ENCODE measurements at places on chromosomes 16 and 17.
A peak's percentile ranks its signal among the peaks of the same experiment; 100 is the strongest.

- no peak for DNase-seq
Measured at GRCh38 chr16:27789150-27789549, 239.2 kb downstream of the KATNIP start.

- no peak for DNase-seq
Measured at GRCh38 chr16:930511-930910, 40.3 kb downstream of the LMF1 start.

DNA sequence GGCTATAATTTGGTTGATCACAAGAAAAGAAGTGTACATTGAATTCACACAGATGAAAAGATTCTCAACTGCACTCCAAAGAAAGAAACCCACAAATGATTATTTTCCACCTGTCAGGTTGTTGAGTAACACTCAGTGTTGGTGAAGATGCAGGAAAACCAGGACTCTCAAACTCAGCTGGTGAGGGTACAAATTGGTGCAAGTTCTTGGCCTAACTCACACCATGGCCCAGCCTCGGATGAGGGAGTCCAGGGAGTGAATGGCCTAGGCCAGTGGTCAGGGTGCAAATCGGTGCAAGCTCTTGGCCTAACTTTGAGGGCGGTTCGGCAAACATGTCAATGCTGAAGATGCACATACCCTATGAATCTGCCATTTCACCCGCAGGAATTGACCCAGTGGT, 8.6 kb downstream of the SCNN1B start:
- DNase-seq = no peak

DNA sequence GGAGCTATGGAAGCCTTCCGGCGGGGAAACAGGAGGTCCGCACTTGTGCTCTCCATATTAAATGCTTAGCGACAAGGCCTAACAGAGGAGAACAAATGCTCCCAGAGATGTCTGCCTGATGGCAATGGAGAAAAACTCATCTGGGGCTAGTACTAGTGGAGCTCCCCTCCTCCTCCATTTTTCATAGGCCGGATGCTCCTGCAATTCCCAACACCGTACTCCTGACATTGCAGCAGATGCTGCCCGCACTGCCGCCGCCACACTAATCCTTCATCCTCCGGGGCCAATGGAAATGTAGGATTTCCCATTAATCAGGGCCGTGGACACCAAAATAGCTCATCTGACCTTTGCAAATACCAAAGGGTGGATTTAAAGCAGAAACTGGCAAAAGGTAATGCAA, 27.5 kb downstream of the TOM1L2 start:
- no peak for DNase-seq

- DNase-seq = no peak
Measured at GRCh38 chr17:11996722-11997146, 541 bp downstream of the ZNF18 start.

GRCh38 chr16:84175350-84176081, 11.3 kb downstream of the TAF1C start:
- no peak for DNase-seq

DNA sequence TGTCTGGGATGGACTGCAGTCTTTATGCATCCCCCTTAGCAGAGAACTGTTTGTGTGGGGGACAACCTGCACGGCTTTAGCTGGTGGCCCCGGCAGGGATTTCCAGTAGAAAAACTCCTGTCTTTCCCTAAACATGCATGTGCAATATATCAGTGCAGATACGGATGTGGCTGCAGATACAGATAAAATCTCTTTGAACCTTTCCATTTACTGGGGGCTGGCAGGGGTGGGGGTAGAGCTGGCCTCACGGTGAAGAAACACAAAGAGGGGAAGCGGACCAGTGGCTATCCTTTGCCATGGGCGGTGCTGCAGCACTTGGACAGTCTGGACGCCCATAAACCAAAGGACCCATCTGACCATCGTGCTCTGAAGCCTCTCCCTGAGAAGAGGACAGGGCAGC, 201.3 kb downstream of the ZFHX3 start:
- no peak for DNase-seq

- no peak for DNase-seq
Measured at GRCh38 chr16:49615576-49615975, 240.3 kb downstream of the ZNF423 start.

DNA sequence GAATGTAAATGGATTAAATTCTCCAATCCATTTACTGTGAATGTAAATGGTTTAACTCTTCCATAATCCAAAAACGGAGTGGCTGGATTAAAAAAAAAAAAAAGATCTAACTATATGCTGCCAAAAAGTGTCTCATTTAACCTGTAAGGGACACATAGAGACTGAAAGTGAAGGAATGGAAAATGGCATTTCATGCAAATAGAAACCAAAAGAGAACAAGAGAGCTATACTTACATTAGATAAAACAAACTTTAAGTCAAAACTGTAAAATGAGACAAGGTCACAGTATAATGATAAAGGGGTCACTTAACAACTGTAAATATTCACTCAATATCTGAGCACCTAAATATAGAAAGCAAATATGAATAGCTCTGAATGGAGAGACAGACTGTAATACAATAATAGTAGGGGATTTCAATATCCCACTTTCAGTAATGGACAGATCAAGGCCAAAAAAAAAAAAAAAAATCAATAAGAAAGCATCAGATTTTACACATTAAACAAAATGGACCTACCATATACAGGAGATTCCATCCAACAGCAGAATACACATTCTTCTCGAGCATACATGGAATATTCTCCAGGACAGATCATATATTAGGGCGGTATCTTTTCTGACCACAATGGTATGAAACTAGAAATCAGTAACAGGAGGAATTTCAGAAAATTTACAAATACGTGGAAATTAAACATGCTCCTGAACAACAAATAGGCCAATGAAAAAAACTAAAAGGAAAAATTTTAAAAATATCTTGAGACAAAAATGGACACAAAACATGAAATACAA, 36.4 kb downstream of the CDR2 start:
- no peak for DNase-seq

GRCh38 chr16:2056077-2056476, 8.3 kb downstream of the TSC2 start:
- DNase-seq = no peak

GRCh38 chr17:40598301-40598618, 33.0 kb upstream of the CCR7 start:
- DNase-seq = no peak

DNA sequence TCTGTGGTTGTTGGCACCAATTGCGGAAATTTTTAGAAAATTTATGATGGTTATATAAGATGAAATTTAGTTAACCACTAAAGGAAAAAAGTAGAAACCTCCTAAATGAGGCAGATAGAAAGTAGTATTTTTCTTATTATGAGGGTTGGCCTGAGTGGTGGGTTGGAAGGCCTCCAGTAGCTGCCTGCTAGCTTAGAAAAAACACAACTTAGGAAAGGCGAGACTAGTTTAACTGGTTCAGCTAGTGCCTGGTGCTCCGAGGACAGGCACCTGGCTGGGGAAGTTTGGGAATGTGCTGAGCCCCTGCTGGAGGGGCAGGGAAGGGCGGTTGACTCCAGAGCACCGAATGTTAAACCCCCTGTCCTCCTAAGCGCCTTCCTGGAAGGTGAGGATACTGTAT, 19.9 kb downstream of the LDHD start:
- DNase-seq = no peak

GRCh38 chr16:82657239-82657638, 30.5 kb downstream of the CDH13 start:
- DNase-seq = no peak

DNA sequence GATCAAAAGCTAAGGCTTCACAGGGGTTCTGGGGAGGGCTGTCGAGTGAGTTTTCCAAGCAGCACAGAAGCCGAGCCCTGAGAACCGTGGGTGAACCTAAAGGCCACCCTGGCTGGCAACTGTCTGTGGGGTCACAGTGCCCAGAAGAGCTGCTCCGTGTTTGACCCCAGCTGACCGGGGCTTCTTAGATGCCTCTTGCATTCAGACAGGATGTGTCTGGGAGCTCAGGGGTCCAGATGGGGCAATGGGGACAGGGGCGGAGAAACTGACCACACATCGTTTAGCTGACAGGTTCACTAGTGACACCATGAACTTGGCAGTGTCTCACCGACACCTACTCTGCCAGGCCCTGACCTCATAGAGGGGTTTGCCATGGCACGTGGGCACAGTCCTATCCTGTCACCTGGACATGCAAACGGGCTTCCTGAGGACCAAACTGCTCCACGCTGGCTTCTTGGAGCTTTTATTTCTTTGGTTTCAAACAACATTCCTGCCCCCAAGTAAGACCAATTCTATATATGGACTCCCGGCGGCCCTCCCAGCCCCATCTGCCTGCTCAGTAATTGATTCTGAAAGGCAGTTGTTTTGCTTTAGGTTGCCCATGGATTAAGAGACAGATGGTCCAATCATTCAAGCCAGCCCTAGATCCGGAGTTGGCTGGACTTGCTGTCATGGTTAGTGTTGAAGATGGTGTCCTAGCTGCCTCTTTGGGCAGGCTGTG, 22.2 kb downstream of the WSCD1 start:
- DNase-seq = no peak

DNA sequence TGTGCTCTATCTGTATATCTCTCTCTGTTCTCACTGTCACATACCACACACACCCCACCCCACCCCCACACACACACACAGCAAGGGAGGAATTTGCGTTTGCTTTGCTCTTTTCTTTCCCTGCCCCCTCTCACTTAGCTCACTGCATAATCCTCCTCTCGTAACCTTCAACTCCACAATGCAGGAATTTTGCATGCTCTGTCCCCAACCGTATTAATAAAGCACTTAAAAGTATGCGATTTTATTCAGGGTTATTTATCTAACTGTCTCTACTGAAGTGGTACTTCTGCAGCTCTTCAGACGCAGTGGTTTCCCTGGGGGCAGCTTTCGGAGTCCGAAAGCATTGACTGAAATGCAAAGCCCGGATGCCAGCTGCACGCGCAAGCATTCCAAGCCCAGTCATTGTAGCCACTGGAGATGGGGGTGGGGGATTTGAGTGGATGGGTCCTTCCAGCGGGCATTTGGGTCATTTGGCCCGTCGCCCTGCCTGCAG, 105.4 kb upstream of the RBFOX1 start:
- no peak for DNase-seq

GRCh38 chr16:20851601-20852000, 45.3 kb downstream of the REXO5 start:
- DNase-seq = no peak

- peak; percentile 77 for DNase-seq
Measured at GRCh38 chr17:38349097-38349730, 2.4 kb upstream of the SOCS7 start.

DNA sequence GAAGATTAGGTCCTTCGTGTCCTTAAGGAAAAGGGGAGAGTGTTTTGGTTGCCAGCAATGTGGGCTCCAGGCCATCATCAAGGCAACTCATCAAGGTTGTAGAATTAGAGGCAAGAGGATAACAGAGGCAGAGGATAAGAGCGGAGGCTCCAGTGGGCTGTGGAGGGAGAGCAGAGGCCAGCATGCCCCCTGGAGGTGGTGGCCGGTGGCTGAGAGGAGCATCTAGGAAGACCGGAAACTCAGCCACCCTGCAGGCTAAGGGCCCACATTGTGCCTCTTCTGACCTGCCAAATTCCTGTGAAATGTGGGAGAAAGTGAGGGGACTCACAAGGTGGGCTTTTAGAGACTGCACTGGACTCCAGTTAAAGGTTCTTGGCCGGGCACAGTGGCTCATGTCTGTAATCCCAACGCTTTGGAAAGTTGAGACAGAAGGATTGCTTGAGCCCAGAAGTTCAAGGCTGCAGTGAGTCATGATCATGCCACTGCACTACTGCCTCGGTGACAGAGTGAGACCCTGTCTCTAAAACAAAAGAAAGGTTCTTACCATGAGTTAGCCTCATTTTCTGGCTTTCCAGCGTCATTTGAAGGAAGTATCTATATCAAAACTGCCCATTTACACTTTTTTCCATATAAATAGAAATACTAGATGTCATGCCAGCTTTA, 62.7 kb upstream of the ADORA2B start:
- DNase-seq = no peak

DNA sequence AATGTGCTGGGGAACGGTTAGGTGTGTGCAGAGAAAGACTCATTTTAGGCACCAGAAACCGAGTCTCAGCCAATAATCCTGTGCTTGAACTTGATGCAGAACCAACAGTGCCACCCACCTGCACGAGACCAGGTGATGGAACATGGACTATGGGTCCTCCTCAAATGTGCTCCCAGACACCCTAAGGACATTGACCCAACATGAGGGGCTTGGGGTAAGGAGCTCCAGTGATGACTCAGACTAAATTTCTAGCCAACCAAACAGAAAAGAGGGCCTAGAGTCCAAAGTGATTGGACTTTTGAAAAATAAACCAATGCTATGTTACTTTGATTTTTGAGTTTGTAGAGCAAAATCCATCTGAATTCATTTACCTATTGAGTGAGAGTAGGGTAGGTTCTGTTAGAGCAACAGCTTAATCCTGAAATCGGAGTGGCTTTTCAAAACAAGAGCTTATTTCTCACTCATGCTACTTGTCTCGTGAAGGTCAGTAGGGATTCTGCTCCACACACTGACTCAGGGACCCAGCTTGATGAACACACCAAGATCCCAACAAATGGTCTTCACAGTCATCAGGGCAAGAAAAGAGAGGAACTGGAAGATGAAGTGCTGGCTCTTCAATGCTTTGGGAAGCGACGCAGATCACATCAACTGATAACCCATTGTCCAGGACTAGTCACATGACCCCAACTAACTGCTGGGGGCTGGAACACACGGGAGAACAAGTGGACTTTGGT, 21.8 kb downstream of the FAM20A start:
- no peak for DNase-seq

- no peak for DNase-seq
Measured at GRCh38 chr17:59754552-59754951, 47.1 kb downstream of the VMP1 start.

- no peak for DNase-seq
Measured at GRCh38 chr16:86457501-86458148, 52.7 kb upstream of the FOXF1 start.

DNA sequence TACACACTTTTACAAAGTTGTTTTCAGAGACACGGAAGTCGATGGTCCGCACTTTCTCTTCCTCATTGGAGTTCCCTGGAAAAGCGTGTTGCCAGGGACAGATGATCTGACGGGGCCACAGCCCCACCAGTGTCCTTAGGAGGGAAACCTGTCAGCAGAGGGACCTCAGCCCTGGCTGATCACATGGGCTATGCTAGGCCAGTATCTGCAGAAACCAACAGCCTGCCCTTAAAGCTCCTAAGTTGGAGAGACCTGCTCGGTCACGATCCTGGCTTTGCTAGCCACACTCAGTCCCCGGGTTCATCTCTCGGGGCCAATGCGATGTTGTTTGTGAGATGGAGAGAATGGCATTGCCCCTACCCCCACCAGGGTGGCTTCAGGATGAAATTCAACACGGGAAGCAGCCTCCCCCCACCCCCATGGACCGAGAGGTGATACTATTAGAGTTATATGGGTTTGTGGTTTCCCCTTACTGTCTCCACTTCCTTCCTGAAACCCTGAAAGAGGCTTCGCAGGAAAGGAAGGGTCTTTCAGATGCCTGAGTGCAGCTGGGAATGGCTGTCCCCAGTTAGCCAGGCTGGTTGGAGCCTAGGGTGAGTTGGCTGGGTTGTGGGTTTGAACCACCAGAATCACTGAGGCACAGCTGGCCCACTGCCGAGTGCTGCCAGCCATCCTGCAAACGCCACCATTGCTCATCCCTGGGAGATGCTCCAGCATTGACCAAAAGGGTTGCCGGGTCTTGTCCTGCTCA, 16.6 kb downstream of the RMI2 start:
- peak; percentile 33 for DNase-seq

- no peak for DNase-seq
Measured at GRCh38 chr17:79549141-79549915, 61.5 kb downstream of the RBFOX3 start.
